IMR-90 (cell line): ENCODE measurements at places on chromosomes 5 and 9. TPM values are rescaled to one million over a fixed set of nuclear protein-coding genes. Genes with fewer than 3 reads are reported as not detected.

PCDHB14 gene
- total RNA-seq: 0.18 and 0.28 TPM in 2 replicates

RASEF gene
- total RNA-seq: under 0.01 TPM in 2 replicates

- DNase-seq: no peak
Measured at GRCh38 chr9:19146441-19147024, 19.2 kb upstream of the PLIN2 start.

CSF1R gene
- under 0.01 and 0.36 TPM in 2 replicates for total RNA-seq

DNA sequence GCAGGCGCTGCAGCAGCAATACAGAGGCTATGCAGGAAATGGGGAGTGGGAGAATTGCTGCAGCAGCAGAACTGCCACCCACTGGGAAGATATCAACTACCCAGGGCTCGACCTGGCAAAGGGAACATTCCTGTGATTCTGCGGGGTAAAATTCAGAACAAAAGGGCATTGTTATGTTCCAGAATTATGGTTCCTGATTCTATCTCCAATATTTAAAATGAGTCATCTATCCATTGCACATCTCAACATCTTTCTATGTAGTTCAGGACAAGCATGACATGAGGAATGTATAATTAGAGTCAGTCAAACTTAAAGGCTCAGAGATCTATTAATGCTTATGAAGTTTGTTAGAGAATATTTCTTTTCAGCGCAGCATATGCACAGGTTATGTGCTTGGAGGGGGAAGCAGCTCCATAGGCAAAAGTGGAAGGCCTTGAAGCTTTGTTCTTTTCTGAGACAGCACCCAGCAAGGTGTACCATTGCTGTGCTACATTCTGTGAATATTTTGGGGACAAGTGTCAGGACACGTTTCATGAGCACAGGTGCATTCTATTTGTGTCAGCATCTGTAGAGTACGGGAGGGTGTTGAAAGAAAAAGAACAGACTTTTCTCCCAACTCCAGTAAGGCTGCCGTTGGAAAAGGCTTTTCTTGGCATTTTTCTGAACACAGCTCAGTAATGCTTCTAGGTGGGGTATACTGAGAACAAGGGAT lies 395.6 kb upstream of the MPDZ start:
- no peak for DNase-seq
